ENCODE measurements at places on chromosomes 3 and 15. TPM values are rescaled to one million over a fixed set of nuclear protein-coding genes. Genes with fewer than 3 reads are reported as not detected.
A peak's percentile ranks its signal among the peaks of the same experiment; 100 is the strongest.

DNA sequence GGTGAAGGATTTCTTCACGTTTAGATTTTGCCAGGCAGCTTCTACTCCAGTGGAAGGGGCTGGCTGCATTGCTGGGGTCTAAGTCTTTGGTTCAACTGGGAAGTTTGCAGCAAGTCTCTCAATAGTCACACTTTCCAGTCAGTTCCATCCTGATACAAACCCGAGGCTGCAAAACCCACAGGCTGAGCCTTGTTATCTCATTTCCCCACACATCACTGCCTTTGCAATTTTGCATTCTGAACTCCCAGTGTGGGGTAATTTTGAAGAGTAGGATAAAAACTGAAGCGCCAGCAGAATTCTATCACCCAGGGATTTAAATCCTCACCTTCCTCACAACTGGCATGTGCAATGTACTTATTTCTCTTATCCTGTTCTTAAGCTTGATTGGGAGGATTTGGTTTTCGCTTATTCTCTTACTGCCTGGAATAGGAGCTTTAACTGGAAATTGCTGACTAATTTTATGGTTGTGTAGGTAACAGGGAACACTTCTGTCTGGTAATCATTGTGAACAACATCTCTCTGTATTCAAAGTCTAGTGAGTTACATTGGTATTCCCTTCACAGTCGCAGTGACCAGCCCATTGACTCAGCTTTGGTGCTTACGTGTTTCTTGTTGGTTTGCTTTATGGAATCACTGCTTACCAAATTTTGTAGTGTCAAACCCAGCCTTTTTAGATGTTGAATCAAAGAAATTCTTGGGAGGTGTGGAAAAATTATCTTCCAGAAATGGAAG lies 142.0 kb upstream of the TOPAZ1 start:
- no peak for DNase-seq

The GNAI2 gene
- 114 TPM for total RNA-seq

- no peak for DNase-seq
Observed at GRCh38 chr3:190595179-190595795, 81.4 kb downstream of the IL1RAP start.

- DNase-seq = no peak
Observed at GRCh38 chr15:88207565-88207964, 49.0 kb downstream of the NTRK3 start.

DNA sequence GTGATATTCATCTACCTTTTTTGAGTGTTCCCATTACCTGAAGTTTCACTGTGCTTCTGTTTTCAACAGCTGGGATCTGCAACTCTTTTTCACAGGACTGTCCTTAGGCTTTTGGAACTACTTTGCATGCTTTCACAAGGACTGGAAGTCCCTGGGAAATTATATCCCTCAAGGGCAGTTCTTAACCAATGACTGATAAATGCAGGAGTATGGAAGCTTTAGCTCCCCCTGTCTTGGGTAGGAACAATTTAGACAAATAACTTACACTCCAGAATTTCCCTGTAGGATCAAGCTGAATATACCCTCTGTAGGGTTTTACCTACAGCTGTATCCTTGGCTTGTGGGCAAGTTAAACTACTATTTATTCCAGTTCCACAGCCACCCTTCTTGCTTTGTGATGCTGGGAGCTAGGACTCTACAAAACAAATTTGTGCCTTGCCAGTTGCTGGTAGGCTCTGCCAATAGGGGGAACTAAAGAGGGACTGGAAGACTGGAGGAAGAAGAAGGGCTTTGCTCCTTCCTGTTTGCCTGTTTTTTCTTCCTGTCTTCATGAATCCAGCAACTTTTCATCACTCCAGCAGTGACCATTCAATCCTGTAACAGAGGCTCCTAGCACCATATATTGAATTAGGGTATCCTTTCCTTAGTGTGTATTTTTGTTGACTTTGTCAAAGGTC lies 6.8 kb upstream of the ZNF280D start:
- DNase-seq = peak; percentile 2

The CPNE9 gene
- total RNA-seq = not detected

The SHC4 gene
- not detected for total RNA-seq

The TRAK1 gene
- 8.2 TPM for total RNA-seq

- no peak for DNase-seq
Observed at GRCh38 chr3:43363621-43364266, 77.4 kb downstream of the SNRK start.

The DPPA4 gene
- not detected for total RNA-seq

GRCh38 chr3:149273096-149273751 lies 51.6 kb upstream of the CP start:
- DNase-seq = peak; percentile 44

GRCh38 chr15:70767667-70768066 lies 4.3 kb upstream of the UACA start:
- no peak for DNase-seq

The CAV3 gene
- not detected for total RNA-seq

DNA sequence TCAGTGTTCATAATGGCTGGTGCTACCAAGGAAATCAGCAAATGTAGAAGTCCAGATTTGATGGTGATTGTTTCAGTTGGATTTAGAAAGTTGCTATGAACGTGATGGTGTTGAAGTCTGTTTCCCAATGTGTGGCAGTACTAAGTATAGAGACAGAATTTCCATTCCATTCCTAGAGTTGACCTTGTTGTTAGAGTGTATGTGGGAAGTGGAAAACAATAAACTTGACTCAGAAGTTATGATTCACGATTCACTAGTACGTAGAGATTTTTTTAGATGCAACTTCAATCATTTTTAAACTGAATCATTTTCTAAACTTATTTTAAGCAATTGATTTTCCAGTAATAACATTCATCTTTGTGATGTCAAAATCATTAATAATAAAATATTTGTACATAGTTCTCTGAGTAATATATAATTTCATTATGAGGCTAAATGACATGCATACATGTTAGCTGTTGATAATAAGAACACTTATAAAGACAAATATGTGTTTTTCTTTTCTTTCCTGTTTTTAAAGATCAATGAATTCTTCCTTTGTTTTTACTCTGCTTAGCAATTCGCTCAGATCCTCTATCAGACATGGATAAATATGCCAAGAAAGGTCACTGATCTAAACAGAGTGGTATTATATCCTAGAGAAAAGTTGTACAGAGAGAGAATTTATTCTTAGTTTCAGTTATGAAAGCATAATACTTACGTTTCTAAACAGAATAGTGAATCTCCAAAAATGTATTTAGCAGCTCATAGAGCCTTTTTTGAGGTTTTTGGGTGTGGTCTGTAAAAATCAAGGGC lies 108.8 kb upstream of the GPR149 start:
- DNase-seq = no peak

DNA sequence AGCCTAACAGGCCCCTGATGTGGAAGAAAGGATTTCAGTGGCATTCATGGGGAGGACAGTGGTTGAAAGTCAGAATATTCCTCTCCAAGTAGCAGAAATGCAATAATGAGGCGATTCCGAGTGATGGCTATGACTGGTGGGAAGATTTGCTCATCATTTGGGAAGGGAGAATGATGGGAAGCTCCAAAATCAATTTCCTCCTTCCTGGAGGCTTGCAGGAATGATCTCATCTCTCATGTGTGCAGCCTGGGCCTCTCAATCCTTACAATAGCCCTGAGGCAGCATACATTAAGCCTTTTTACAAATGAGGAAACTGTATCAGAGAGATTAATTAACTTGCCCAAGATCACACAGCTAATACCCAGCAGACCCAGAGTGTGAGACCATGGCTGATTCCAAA lies 58.7 kb downstream of the BOC start:
- DNase-seq = no peak

DNA sequence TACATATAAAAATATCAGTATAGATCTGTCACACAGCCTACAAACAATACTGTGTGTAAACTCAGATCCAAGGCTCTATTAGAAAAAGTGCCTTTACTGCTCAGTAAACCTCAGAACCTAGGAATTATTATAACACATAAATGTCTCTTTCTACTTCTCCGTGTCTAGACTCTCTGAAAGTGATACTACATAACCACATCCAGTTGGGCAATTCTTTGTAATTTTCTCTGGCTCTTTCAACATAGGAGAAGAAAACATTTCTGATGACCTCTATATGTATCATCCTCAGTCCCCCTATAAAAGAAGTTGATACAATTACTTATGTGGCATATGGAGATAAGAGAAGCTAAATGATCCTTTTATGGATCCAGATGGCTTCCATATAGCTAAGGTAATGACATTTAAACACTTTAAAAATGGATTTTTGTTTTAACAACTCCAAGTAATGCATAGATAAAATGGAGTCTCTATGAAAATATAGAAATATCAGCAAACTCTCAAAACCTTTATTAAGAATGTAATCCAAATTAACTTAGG lies 104.5 kb downstream of the LSAMP start:
- DNase-seq = no peak

DNA sequence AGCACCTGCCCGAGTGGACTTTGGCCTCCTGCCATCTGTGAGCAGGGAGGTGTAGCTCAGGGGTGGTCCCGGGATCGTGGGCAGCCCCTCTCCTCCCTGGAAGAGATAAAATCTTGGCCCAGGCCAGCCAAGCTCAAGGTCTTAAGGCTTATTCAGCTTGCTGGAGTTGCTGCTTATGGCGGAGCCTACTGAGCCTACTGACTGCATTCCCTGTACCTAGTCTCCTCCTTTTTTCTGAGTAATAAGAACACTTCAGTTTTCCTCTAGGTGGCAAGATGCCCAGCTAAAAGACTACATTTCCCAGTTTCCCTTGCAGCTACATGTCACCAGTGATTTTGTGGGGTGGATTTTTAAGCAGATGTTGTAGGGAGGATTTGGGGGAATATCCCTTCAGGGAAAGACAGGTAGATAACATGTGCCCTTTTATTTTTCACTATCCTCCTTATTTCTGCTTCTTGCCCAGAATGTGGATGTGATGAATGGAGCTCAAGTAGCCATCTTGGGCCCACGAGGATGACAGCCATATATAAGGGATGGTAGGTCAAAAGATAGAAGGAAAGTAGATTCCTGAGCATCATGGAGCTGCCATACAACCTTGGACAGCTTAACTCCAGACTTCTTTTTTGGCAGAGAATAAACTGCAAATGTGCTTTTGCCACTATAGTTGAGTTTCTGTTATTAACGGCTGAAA lies 41.4 kb upstream of the INSYN1 start:
- no peak for DNase-seq

DNA sequence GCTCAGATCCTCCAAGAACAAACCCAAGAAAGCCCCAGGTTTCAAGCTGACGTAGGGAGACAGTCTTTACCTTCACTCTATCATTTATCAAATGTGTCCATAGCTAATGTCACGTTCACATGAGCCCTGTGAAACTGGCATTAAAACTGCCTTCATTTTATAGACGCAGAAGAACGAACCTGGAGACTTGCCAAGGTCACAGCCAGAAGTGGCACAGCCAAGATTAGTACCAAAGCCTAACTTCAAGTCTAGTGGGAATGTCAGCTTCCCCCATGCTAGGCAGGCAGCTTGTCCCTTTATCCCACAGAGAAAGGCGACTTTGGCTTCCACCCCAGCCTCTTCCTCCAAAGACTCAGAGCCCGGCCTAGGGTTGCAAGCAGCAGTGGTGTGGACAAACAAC lies 517.2 kb downstream of the SHQ1 start:
- DNase-seq = no peak

DNA sequence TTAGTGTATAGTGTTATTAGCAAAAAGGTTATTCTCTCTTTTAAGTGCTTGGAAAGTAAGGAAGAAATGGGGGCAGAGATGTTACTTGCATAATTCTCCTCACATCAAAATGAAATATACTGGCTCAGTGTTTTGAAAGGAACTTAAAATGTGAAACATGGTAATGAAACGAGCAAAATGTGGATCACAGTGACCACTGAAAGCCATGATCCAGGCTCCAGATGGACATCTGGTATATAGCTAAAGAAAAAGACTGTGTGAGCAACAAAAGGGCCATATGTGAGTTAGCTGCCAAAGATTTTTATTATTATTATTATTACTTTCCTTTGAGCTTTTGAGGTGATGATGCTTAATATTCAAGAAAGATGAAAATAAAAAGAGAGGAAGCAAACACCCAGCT lies 89.6 kb downstream of the GAP43 start:
- no peak for DNase-seq

- no peak for DNase-seq
Observed at GRCh38 chr3:150238048-150238802, 169.9 kb upstream of the TSC22D2 start.

The CFAP100 gene
- not detected for total RNA-seq

GRCh38 chr3:4971838-4972237 lies 7.4 kb upstream of the BHLHE40 start:
- no peak for DNase-seq

The NDUFB5 gene
- 192 TPM for total RNA-seq

The RAB6B gene
- 3.3 TPM for total RNA-seq

The CCDC191 gene
- total RNA-seq = 0.20 TPM

The SERPINI1 gene
- total RNA-seq = 11.9 TPM
